ENCODE measurements at places on chromosomes 4 and X. TPM values are rescaled to one million over a fixed set of nuclear protein-coding genes. Genes with fewer than 3 reads are reported as not detected.

GRCh38 chr4:142952821-142953580 lies 106.9 kb upstream of the INPP4B start:
- H3K27me3 ChIP-seq = no peaks in the 10 kb centered on the region
- H3K4me1 ChIP-seq = no peaks in the 10 kb centered on the region

- H3K4me3 ChIP-seq = no peak overlapping the region
- no peaks in the 10 kb centered on the region for H3K36me3 ChIP-seq
- H3K4me1 ChIP-seq = no peaks in the 10 kb centered on the region
- no peak for DNase-seq
These were observed 83.7 kb downstream of the HTRA3 start for GRCh38 chr4:8353158-8353669.

DNA sequence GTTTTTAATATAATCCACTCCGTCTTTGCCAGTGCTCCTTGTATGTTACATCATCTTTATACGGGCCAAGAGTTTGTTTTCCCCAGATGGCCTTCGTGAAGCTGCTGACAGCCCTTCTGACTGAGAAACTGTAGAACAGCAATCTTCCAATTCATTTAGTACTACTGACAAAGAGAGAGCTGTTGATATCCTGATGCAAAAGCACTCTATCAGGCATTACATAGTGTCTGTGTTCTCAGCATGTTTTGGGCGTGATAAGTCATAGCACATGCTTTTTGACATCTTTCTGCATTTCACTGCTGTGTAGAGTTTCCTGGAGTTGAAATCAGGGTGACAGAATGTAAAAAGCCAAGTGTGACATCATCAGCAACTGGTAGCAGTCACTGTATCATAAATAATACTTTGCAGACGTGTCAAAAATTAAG lies 746.3 kb upstream of the FAM241A start:
- DNase-seq = no peak
- H3K4me3 ChIP-seq = no peak overlapping the region
- no peak overlapping the region for H3K27ac ChIP-seq
- no peaks in the 10 kb centered on the region for H3K4me1 ChIP-seq
- no peaks in the 10 kb centered on the region for H3K27me3 ChIP-seq
- H3K36me3 ChIP-seq = no peaks in the 10 kb centered on the region

- no peak overlapping the region for H3K27ac ChIP-seq
- no peaks in the 10 kb centered on the region for H3K36me3 ChIP-seq
- H3K4me1 ChIP-seq = no peaks in the 10 kb centered on the region
- H3K27me3 ChIP-seq = no peaks in the 10 kb centered on the region
These were observed 104.9 kb upstream of the TNIP3 start for GRCh38 chr4:121269001-121269400.

DNA sequence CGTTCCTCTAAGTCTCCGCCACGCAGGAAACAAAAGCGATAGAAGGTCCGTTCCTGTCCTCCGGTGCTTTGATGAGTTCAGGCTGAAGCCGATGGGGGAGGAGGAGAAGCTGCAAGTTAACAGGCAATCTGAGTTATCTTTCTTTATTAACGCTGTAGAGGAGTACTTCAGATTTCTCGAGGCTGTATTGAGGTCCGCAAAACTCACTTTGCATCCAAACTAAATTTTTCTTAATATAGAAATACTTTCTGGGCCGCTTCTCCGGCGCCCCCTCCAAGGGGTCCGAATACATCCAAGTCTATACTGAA lies 395 bp upstream of the SOWAHB start:
- H3K36me3 ChIP-seq = no peaks in the 10 kb centered on the region
- H3K27me3 ChIP-seq = peaks cover 8% of the 10 kb centered on the region
- H3K4me1 ChIP-seq = no peaks in the 10 kb centered on the region

SPANXA2 gene
- not detected for total RNA-seq

DNA sequence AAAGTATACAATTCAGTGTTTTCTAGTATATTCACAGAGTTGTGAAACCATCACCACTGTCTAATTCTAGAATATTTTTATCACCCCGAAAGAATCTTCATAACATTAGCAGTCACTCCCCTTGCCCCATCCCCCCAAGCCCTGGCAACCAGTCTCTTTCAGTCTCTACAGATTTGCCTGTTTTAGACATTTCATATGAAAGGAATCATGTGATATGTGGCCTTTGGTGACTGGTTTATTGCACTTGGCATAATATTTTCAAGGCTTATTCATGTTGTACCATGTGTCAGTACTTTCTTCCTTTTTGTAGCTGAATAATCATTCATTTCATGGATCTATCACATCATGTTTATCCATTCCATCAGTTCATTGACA lies 371.7 kb downstream of the AFF2 start:
- H3K27ac ChIP-seq = no peak overlapping the region
- H3K4me3 ChIP-seq = no peak overlapping the region
- H3K36me3 ChIP-seq = no peaks in the 10 kb centered on the region
- no peak for DNase-seq

GRCh38 chr4:140186651-140187315 lies 32.8 kb upstream of the MAML3 start:
- H3K4me1 ChIP-seq = no peaks in the 10 kb centered on the region
- H3K27ac ChIP-seq = no peak overlapping the region
- H3K36me3 ChIP-seq = no peaks in the 10 kb centered on the region
- no peak overlapping the region for H3K4me3 ChIP-seq

DNA sequence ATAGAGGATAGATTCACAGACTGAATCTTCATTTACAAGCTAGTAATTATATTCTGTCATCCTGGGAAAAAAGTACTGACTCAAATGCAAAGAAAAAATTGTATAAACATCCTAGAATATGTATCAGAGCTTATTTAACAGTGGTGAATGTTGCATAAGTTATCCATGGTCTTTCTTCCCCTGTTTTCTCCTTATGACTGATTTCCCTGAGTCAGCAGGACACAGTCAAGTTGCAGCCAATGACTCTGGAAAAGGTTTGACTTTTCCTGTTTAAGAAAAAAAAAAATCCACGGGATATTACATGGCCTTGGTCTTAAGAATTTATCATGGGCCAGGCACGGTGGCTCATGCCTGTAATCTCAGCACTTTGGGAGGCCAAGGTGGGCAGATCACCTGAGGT lies 36.5 kb downstream of the INPP4B start:
- no peaks in the 10 kb centered on the region for H3K36me3 ChIP-seq
- no peak overlapping the region for H3K4me3 ChIP-seq
- no peaks in the 10 kb centered on the region for H3K4me1 ChIP-seq

DNA sequence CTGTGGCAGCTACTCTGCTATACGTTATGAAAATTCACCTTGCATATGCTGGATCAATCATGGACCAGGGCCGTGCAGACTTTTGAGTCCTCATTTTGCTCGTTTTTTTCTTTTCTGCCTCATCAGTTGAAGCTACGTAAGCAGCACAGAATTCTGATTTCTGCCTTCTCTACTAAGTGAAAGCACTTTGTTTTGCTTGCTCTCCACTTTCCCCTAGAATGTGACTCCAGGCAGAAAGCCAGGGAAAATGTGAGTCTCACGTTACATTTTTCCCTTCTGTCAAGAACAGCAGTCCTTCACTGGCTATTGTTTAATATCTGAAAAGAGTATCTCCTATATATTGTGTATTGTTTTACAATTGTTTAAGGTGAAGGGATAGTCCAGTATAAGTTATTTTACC lies 1840.1 kb downstream of the PCDH7 start:
- no peak for DNase-seq
- H3K4me1 ChIP-seq = no peaks in the 10 kb centered on the region
- no peaks in the 10 kb centered on the region for H3K36me3 ChIP-seq
- H3K27ac ChIP-seq = no peak overlapping the region

- H3K27me3 ChIP-seq = no peaks in the 10 kb centered on the region
- H3K27ac ChIP-seq = no peak overlapping the region
- no peaks in the 10 kb centered on the region for H3K4me1 ChIP-seq
- no peaks in the 10 kb centered on the region for H3K36me3 ChIP-seq
- H3K4me3 ChIP-seq = no peak overlapping the region
These were observed 529.3 kb upstream of the SLIT2 start for GRCh38 chr4:19722404-19722803.

DNA sequence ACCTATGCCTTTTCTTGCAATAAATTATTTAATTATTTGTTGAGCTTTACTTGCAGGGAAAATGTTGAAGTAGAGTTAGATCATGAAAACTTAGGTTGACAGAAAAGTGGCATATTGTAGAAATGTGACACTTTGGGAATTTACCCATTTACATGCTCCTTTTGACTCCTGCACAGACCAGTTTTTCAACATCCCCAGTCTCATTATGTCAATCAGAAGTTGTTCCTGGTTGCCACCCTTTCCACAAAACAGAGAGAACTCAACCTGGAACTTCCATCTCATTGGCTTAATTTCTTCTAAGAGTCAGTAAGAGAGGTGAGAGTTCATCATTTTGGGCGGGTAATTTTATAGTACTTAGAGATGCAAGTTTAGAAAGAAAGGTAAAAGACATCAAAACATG lies 284.6 kb upstream of the ANKRD50 start:
- H3K27ac ChIP-seq = no peak overlapping the region
- no peak overlapping the region for H3K4me3 ChIP-seq
- no peaks in the 10 kb centered on the region for H3K4me1 ChIP-seq

DNA sequence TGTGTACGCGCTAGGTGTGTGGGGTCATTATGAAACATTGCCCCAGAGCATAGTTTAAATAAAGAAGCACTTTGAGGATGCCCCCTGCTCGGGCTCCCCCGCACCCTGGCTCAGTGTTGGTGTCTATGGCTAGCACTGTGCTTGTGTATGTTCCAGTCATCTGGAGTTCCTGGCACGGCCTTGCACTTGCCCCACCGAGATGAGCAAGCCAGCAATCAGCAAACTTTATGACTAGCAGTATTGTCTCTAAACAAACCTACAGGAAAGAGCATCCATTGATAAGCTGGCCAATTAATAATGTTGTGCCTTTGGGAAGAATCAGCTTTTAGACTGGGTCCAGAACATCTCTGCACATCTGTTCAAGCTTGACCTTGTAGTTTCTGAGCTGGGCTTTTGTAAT lies 707 bp upstream of the SHROOM4 start:
- DNase-seq = no peak
- no peaks in the 10 kb centered on the region for H3K36me3 ChIP-seq
- H3K27me3 ChIP-seq = no peaks in the 10 kb centered on the region
- H3K4me1 ChIP-seq = no peaks in the 10 kb centered on the region
- no peak overlapping the region for H3K4me3 ChIP-seq

DNA sequence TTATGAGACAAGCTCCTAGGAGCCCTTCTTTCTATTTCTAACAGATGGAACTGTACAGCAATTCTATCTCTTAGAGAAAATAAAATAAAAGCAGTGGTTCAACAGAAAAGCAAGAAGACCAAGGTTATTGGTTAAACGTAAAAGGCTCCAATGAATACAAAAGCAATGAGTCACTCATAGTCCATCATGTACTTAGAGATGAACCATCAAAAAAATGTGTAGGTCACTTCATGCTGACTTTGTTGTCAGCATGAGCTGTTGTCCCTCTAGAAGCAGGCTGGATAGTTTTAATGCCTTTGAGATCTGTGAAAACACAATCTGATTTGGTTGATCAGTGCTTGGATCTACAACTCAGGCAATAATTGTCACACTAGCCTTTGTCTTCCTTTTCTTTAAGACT lies 378.6 kb upstream of the ANXA10 start:
- no peak overlapping the region for H3K4me3 ChIP-seq
- no peak overlapping the region for H3K27ac ChIP-seq
- no peak for DNase-seq
- H3K36me3 ChIP-seq = no peaks in the 10 kb centered on the region

DNA sequence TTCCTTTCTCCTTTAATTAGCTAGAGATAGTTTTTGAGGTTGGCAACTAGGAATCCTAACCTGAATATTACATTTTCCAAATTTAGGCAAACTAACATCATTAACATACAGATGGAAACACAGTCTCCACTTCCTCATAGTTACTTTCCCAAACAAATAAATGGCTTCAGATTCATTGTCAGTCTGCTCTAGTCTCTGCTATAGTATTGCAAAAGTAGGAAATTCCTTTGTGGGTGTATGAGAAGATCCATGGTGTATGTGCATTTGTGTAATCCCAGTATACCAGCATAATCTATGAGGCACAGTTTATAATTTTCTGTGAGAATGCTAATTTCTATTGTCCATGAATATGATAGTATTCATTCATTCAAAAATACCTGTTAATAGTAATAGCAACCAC lies 3.0 kb upstream of the NDP start:
- no peaks in the 10 kb centered on the region for H3K36me3 ChIP-seq
- H3K27me3 ChIP-seq = no peaks in the 10 kb centered on the region
- no peak for DNase-seq
- no peak overlapping the region for H3K27ac ChIP-seq

DNA sequence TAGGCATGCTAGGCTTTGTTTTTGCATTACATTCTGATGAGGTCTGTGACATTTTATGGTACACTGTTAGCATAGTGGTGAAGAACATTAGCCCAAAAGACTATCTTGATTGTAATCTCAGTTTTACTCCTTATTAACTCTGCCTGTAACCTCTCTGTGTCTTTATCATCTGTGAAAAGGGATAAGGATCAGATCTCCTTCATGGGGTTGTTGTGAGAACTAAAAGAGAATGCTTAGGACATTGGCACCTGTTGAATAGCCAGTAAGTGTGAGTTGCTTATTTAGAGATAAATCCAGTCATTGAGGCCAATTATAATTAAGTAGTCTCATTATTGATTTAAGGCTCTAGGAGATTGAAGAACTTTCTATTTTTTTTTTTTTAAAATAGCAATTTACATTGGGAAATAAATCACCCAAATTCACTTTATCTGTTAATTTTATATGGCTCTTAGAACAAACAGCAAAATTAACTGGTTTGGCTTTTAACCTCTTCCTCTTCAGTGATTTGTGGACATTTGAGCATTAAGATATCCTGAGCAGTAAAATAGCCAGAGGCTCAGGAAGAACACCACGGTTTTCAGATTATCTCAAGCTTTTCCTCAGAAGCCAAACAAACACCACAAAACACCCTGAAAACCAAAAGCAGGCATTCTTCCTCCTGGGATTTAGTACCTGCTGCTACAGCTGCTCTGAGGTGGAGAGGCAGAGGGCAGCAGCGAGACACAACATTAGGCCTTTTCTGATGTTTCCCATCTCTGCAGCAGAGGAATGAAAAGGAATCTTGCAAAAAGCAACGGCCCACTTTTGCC lies 192.9 kb downstream of the ARHGAP10 start:
- no peak overlapping the region for H3K27ac ChIP-seq
- H3K4me3 ChIP-seq = no peak overlapping the region
- H3K4me1 ChIP-seq = peaks cover 7% of the 10 kb centered on the region
- H3K27me3 ChIP-seq = no peaks in the 10 kb centered on the region

DNA sequence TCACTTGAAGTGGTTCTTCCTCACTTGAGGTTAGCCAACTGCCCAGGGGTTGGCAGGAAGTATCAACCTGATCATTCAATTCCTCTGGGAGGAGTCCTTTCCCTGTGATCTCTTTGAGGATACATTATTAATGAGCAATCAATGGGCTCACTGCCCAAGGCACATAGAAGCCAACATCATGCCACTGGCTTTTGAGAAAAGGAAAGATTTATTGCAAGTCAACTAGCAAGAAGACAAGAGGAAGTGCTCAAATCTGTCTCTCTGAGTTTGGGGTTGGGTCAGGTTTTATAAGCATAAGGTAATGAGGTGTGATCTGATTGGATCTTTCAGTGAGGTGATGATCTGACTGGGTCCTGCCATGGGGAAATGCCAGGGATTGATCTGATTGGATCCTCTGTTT lies 39.6 kb downstream of the FGFBP1 start:
- no peaks in the 10 kb centered on the region for H3K36me3 ChIP-seq
- no peaks in the 10 kb centered on the region for H3K27me3 ChIP-seq
- no peak overlapping the region for H3K4me3 ChIP-seq
- no peak overlapping the region for H3K27ac ChIP-seq
- no peak for DNase-seq

DACH2 gene
- 0.18 TPM for total RNA-seq
